Endothelial cell of umbilical vein (primary cell): ENCODE measurements at places on chromosomes 2 and 18.
A peak's percentile ranks its signal among the peaks of the same experiment; 100 is the strongest.

DNA sequence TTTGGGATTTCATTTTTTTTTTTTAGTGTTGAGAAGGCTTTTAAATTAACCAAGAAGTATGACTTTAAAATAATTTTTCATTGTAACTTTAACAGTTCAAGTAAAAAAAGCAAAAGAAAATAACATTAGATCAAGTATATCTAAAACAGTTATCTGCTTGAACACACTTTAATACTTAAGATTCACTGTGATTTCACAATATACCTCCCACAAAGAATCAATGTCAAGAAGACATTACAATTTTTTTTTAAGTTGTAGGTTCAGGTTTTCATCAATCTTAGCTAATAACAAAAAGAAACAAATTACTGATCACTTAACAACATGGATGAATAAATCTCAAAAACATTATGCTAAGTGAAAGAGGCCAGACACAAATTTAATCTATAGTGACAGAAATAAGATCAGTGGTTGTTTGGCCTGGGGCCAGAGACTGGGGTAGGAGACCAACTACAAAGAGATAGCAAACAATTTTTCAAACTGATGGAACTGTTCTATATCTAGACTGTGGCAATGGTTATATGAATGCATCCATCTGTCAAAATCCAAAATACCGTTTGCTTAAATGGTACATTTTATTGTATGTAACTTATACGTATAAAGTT lies 74.8 kb upstream of the FRZB start:
- DNase-seq = no peak

DNA sequence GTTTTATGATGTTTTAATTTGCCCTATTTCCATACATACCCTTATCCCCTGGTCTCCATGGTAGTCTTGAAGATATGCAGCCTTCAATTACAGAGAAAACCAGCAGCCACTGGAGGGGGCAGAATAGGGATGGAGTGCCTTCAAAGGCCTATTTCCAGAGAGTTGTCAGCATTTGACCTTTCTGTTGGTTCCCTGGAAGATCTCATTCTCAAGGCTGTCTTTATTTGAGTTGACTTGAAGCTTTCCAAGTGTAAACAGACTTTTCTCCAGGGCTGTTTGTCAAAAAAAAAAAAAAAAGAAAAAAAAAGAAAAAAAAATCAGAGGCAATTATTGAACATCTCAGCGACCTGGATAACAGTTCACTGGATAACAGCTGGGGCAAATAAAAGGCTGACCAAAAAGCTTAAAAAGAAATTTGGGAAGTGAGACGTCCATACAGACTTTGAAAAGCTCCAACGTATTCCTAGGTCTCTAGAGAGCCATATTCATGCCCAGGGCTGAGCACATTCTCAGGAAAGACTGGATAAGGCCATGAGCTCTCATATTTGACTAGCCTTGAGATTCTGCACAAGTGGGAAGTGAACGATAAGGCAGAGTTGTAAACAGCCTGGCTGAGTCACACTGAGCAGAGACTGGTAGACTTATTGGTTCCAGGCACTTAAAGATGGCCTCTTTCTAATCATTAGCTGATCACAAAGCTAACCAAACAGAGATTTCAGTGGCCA lies 126.6 kb downstream of the VAPA start:
- DNase-seq = peak; percentile 52

- DNase-seq = no peak
These were observed 1.7 kb downstream of the CXCR4 start for GRCh38 chr2:136116151-136116812.

- DNase-seq = peak; percentile 97
These were observed 11.7 kb downstream of the ARHGAP28 start for GRCh38 chr18:6741232-6741663.

- peak; percentile 26 for DNase-seq
These were observed 42.4 kb downstream of the KLF7 start for GRCh38 chr2:207123335-207123744.

DNA sequence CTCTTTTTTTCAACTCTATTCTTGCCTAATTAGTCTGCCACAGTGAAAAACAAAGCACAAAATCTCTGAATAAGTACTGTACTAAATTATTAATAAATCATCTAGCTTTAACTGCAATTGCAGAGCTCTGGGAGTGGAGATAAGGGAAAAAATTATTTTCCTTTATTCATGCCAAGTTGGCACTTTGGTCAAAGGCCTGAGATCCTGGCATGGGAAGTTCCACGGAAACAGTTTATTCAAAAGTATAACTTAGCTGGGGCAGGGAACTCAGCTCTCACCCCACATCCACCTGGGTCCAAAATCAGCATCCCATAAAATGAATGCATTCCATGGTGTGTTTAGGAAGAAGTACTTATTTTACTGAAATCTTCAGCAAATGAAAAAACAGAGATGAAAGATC lies 185.2 kb upstream of the APCDD1 start:
- DNase-seq = peak; percentile 90

GRCh38 chr2:240647503-240648154 lies 22.3 kb downstream of the GPR35 start:
- DNase-seq = no peak

GRCh38 chr2:231975001-231975400 lies 13.5 kb downstream of the DIS3L2 start:
- no peak for DNase-seq

DNA sequence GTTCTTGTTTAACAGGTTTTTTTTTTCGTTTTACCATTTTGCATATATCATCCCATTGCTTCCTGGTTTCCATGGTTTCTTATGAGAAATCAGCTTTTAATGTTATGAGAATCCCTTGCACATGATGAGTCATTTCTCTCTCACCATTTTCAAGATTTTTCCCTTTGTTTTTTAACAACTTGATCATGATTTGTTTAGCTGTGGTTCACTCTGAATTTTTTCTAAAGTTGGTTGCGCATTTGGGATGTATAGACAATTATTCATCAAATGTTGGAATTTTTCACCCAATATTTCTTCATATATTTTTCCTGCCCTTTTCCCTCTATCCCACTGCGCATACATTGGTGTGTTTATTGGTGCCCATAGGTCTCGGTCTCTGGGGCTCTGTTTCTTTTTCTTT lies 42.4 kb upstream of the BIN1 start:
- DNase-seq = peak; percentile 63

- no peak for DNase-seq
These were observed 10.5 kb upstream of the MTERF4 start for GRCh38 chr2:241112592-241112991.

- no peak for DNase-seq
These were observed 8.0 kb downstream of the ZNF516 start for GRCh38 chr18:76487070-76487469.

DNA sequence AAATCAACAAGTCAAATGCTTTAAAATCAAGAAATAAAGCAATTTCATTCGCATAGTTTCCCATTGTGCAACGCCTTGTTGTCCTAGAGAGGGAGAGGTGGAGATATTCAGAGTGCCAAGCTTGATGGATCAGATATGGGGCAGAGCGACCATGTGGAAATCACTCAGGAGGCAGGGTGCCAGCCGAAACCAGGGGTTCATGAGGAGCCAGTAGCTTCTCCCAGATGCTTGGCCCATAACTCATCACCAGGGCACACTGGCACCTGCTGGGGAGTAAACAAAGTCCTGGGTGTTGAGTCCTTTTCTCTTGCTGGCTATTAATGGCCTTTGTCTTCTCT lies 53.0 kb upstream of the ASAP2 start:
- DNase-seq = no peak

DNA sequence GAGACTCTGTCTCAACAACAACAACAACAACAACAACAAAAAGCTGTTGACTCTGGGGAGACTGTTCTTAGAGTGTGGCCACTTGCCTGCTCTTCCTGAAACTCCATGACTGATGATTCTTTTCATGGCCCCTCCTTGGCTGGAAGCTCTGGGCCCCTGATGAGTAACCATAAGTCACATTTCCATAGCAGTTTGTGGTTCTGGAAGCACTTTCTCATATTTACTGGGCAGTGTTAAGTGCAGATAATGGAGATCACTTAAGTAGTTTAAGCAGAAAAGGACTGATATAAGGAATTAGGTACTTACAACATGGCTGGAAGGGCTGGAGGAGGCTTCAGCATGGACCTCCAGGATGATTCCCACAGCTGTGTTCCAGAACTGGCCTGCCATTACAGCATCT lies 147.3 kb upstream of the DLX2 start:
- peak; percentile 68 for DNase-seq

- DNase-seq = no peak
These were observed 290.2 kb downstream of the ZNF385B start for GRCh38 chr2:179571252-179571651.

GRCh38 chr2:228590681-228591080 lies 409.2 kb upstream of the SPHKAP start:
- DNase-seq = no peak

DNA sequence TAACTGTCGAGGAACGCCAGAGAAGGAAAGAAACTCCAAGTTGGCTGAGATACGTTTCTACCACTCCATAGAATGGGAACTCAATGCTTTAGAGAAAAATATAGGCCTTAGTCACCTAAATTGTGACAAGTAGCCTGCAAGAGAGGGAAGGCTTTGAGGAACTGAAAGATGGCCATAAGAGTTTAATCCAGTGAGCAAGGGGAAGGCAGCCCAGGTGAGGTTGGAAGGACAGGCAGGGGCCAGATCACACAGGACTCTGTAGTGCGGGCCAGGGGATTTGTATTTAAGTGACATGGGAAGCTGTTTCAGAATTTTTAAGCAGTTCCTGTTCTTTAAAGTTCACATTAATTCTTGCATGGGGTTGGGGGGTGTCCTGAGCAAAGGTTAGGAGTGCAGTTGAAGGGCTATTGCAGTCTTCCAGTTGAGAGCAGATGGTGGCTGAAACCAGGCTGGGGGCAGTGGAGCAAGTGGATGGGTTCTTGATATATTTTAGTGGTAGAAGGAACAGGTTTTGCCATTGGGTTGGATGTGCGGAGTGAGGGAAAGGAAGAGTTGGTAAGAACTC lies 138.9 kb upstream of the PELI1 start:
- no peak for DNase-seq

DNA sequence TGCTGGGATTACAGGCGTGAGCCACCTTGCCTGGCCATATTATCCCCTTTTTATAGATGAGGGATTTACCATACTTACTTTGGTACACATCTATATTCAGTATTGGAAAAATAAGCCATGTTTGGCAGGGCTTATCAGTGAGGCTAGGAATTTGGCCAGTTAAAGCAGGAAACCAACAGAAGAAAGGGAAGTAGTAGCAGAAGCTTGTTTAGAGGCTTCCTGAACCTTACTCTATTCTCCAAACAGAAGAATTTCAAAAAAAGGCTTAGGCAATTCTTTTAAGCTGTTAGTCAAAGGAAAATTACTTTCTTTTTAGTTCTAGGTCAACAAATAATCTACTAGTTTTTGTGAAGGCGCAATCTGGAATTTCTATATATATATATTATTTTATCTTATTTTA lies 3.2 kb upstream of the GLS start:
- DNase-seq = peak; percentile 71
